GM23248 (cell line): ENCODE measurements at places on chromosomes 12 and 14. TPM values are rescaled to one million over a fixed set of nuclear protein-coding genes. Genes with fewer than 3 reads are reported as not detected.
A peak's percentile ranks its signal among the peaks of the same experiment; 100 is the strongest.

- no peaks in the 10 kb centered on the region for H3K4me1 ChIP-seq
- no peak overlapping the region for H3K27ac ChIP-seq
- H3K27me3 ChIP-seq = peaks cover 30% of the 10 kb centered on the region
- no peak for DNase-seq
- no peaks in the 10 kb centered on the region for H3K36me3 ChIP-seq
Measured at GRCh38 chr12:52321418-52321817, 220 bp upstream of the KRT83 start.

DNA sequence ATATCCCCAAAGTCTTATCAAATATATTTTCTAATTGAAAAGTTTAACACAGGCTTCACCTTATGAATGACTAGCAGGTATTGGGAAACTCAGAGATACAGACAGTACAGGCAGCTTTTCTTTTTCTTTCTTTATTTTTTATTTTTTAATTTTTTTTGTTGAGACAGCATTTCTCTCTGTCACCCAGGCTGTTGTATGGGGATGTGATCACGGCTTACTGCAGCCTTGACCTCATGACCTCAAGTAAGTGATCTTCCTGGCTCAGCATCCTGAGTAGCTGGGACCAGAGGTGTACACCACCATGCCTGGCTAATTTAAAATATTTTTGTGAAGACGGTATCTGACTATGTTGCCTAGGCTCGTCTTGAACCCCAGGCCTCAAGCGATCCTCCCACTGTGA is 85.0 kb downstream of the BRMS1L start:
- no peak overlapping the region for H3K27ac ChIP-seq
- no peak for DNase-seq
- no peaks in the 10 kb centered on the region for H3K27me3 ChIP-seq

GRCh38 chr14:69924201-69924600 is 45.0 kb downstream of the SMOC1 start:
- no peaks in the 10 kb centered on the region for H3K4me1 ChIP-seq
- H3K36me3 ChIP-seq = no peaks in the 10 kb centered on the region
- H3K4me3 ChIP-seq = no peak overlapping the region
- peak; percentile 31 for DNase-seq

DNA sequence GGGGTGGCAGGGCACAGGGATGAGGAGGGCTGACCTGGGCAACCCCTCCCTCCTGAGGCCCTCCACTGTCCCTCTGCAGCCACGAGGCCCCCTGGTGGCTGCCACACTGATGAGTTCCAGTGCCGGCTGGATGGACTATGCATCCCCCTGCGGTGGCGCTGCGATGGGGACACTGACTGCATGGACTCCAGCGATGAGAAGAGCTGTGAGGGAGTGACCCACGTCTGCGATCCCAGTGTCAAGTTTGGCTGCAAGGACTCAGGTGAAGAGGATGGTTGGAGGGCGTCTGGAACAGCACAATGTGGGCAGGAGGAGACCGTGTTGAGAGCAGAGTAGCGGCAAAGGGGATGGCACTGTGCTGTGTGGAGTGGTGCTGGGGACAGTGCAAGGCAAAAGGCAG is 25.7 kb upstream of the LRP1-AS start:
- DNase-seq = peak; percentile 52
- peaks cover 62% of the 10 kb centered on the region for H3K36me3 ChIP-seq
- no peak overlapping the region for H3K4me3 ChIP-seq
- no peaks in the 10 kb centered on the region for H3K27me3 ChIP-seq
- no peak overlapping the region for H3K27ac ChIP-seq

- DNase-seq = peak; percentile 89
- H3K36me3 ChIP-seq = no peaks in the 10 kb centered on the region
- H3K4me3 ChIP-seq = peak within 1 kb of the TSS; percentile 97
- peak within 1 kb of the TSS; percentile 62 for H3K27ac ChIP-seq
- no peaks in the 10 kb centered on the region for H3K27me3 ChIP-seq
- peaks cover 13% of the 10 kb centered on the region for H3K4me1 ChIP-seq
Measured at GRCh38 chr12:51591016-51591901, at the start of gene SCN8A. Gene SCN8A, plus strand, starts transcription at chr12:51591233. Its CDS starts 71,585 bp downstream, at chr12:51662818.

DNA sequence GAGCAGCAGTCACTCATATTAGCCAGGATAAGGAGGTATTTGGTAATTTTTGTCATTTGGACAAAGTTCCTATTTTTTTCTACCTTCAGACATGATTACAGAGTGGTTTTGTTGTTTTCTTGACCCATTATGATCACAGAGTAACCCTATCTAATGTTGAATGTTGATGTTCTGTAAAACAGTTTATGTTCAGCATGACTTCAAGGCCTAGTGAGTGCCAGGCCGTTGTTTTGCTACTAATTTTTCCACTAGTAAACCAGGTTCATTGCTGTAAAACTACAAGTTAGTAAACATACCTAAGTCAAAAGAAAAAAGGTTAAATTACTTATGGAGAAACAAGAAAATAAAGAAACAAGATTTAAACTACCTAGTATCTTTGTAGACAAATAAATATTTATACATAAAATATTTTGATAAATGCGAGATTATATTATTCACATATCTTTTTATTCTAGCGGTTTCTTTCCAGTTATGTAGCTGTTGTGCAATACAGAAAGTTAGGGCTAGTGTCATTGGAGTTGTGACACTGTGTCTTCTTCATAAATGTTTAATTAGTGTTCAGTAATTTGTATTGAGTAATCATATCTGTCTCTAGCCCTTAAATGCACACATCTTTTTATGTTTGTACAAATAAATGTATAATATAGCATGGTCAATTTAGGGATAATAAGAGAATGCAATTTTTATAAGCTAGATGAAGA is 16.5 kb downstream of the ETNK1 start:
- H3K4me1 ChIP-seq = peaks cover under 1% of the 10 kb centered on the region; the same call in 1 of the 2 replicates
- no peak overlapping the region for H3K27ac ChIP-seq
- H3K4me3 ChIP-seq = no peak overlapping the region
- H3K27me3 ChIP-seq = no peaks in the 10 kb centered on the region

DNA sequence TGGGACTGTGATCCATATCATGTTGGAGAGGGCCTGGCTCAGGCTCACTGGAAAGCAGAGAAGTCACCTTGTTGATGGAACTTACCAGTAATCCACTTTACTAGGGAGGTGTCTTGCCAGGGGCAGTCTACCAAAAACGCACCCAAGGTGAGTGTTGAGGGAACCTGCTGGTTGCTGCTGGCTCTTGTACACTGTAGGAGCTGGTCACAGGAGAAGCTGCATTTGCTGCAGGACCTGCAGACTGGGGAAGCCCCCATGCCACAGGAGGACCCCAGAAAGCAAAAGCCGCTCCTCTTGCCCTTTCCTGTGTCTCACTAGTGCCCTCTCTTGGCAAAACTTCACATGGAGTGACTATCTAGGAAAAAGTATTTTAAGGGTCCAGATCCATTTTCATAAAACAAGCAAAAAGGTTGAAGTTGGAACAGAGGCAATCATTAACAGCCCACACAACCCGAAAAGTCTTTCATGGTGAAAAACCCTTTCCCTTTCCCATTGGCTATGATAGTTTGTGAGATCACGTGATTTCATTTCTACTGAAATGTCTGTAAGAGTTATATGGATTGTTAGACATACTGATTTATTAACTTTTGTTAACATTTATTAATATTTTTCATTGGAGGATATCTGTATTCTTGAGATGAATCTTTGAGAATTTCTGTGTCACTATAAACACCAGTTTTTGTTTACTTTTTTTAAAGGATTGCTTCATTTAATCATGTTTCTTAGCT is 59.2 kb downstream of the RASSF8 start:
- H3K4me1 ChIP-seq = peaks cover 50% of the 10 kb centered on the region
- H3K27me3 ChIP-seq = no peaks in the 10 kb centered on the region
- no peak overlapping the region for H3K4me3 ChIP-seq
- H3K27ac ChIP-seq = peak overlapping the region; percentile 1; the same call in 1 of the 2 replicates
- peak; percentile 61 for DNase-seq

- H3K27ac ChIP-seq = no peak overlapping the region
- H3K27me3 ChIP-seq = peaks cover 19% of the 10 kb centered on the region; the same call in 1 of the 2 replicates
- H3K4me1 ChIP-seq = 0 out of 2 replicates have a peak, but pooled peaks cover 3% of the 10 kb centered on the region
- H3K36me3 ChIP-seq = no peaks in the 10 kb centered on the region
Measured at GRCh38 chr14:70189456-70190077, 816 bp upstream of the SLC8A3 start.

The TCL1A gene
- not detected in 2 replicates for polyA plus RNA-seq

The RTN1 gene
- 0.15 and 0.33 TPM in 2 replicates for polyA plus RNA-seq

The TBX5 gene
- 24.5 and 27.5 TPM in 2 replicates for polyA plus RNA-seq

The CIDEB gene
- polyA plus RNA-seq = 1.2 TPM in 2 replicates
